ENCODE measurements at places on chromosomes 1 and 21.

DNA sequence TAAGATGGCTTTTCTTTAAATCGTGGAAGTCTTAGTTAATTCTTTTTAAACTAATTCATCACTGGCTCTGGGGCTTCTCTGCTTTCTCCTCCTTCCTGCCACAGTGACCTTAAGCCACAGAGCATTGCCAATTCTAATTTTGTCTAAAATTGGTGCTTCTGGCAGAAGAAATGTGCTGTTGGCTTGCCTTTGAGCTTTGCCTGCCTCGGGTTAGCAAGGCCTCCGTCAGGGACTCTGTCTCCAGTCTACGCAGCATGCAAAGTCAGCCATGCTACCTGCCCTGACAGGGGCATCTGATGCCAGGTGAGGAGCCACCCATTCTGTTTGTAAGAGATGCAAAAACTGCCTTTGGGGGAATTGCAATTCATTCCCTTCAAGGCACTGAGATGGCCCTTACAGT, 25.2 kb downstream of the CLDN14 start:
- DNase-seq, result no peak

DNA sequence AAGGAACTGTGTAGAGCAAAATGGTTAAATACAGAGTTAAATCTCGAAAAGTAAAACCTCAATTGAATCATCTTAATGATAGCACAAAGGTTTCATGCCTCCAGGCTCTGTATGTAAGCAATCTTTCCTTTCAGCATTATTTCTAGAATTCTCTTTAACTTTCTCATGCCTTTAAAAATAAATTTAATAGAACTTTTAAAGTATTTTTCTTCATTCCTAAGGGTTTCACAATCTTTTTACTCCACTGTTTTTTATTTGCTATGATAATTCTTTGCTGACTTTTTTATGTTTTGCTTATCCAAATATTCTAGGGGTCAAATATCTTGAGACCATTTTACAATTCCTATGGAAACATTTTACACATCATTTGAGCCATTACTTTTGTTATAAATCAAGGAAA, 288.0 kb downstream of the BACH1 start:
- no peak for DNase-seq

- DNase-seq, result no peak
These were observed 7.5 kb upstream of the LAMC2 start for GRCh38 chr1:183178545-183178944.

DNA sequence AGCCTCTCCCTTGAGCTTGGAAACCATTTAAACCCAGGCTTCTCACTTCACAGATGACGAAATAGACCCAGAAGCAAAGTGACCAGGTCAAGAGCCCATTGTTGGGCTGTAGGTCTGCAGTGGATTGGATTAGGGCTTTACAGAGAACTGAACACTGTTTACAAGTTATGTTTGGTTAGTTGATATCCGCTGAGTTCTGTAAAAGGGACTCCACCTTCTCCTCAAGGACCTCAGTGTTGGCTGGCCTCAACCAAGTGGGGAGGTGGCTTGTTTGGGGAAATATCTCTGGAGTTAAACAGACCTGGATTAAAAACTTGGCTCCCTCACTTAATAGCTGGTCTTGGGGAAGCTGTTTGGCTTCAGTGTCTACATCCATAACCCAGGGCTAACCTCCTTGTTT, 88.1 kb downstream of the UCK2 start:
- DNase-seq, result no peak

Measured in stimulated activated CD8-positive, alpha-beta memory T cell treated with anti-CD3 and anti-CD28 coated beads, Interleukin-2, amount 100 ng/mL, for 1 hour (primary cell).